ENCODE measurements at places on chromosomes 2 and 18.

- no peak for DNase-seq
Measured at GRCh38 chr2:219603771-219604170, 6.1 kb downstream of the STK11IP start.

GRCh38 chr2:33377048-33377447 is 99.4 kb upstream of the RASGRP3 start:
- DNase-seq, result no peak

- no peak for DNase-seq
Measured at GRCh38 chr2:191250400-191250799, 5.2 kb downstream of the MYO1B start.

GRCh38 chr2:179440642-179441251 is 176.1 kb upstream of the SESTD1 start:
- no peak for DNase-seq

DNA sequence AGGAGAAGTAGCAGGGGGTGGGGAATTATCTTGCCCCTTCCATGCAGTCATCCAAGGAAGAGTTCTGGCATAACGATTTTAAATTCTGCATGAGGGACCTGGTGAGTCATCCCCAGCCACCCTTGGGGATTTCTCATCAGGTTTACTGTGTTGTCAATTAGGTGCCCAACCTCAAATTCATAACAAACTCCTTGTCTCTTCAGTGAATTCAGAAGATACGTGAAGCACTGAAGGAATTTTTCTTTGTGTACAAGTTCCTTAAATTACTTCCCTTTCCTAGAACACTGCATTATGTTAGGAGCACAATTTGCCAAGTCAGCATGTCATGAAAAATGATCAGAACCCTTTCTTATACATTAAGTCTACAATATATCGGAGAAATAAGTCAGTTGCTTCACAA is 70.8 kb upstream of the NOSTRIN start:
- DNase-seq, result no peak

- DNase-seq, result no peak
Measured at GRCh38 chr2:12271589-12271984, 445.1 kb upstream of the TRIB2 start.

GRCh38 chr2:85958731-85959130 is 69.9 kb upstream of the ST3GAL5 start:
- DNase-seq, result no peak

GRCh38 chr2:204109681-204110080 is 173.1 kb downstream of the ICOS start:
- DNase-seq, result no peak

Data from stimulated activated CD4-positive, alpha-beta T cell treated with anti-CD3 and anti-CD28 coated beads, Interleukin-1b, Interleukin-23, amount 100 ng/mL, for 1 hour (primary cell).